ENCODE measurements at places on chromosomes 11 and 22. TPM values are rescaled to one million over a fixed set of nuclear protein-coding genes. Genes with fewer than 3 reads are reported as not detected.

Gene CHST1
- total RNA-seq = 12.5 TPM

Gene ZNF214
- 1.3 TPM for total RNA-seq

Gene KRTAP5-11
- total RNA-seq = not detected

Gene MCAT
- 20.6 TPM for total RNA-seq

Gene NOX4
- total RNA-seq = 15.8 TPM

Gene FIBIN
- not detected for total RNA-seq

Gene RAB36
- 3.7 TPM for total RNA-seq

Gene MSANTD2
- 13.7 TPM for total RNA-seq

Gene SLC16A8
- not detected for total RNA-seq

Gene PAMR1
- total RNA-seq = not detected

Gene MYBPC3
- total RNA-seq = not detected

Gene FANCF
- total RNA-seq = 4.6 TPM

Gene CLMP
- 9.8 TPM for total RNA-seq

Gene TMEM121B
- total RNA-seq = 0.11 TPM

Gene DAGLA
- 2.7 TPM for total RNA-seq

Gene POU2AF3
- total RNA-seq = not detected

Gene AIP
- total RNA-seq = 192 TPM

Gene MS4A14
- not detected for total RNA-seq

Gene PICALM
- 88.0 TPM for total RNA-seq

Gene TSKU
- total RNA-seq = 20.6 TPM

Gene PTPRJ
- total RNA-seq = 26.9 TPM

Gene FDXACB1
- total RNA-seq = 2.6 TPM

Gene YPEL4
- total RNA-seq = 2.0 TPM

Gene LBHD1
- 9.0 TPM for total RNA-seq

Gene NXPE2
- not detected for total RNA-seq

Gene CLDN5
- not detected for total RNA-seq

Gene PANX3
- total RNA-seq = not detected

Gene ANGPTL5
- total RNA-seq = not detected

Gene OR52E2
- not detected for total RNA-seq

Gene MCAM
- total RNA-seq = 182 TPM

Gene ANO5
- 0.03 TPM for total RNA-seq

Gene SESN3
- 0.58 TPM for total RNA-seq

Gene PIWIL4
- not detected for total RNA-seq

Gene SLC22A9
- total RNA-seq = not detected

Gene GAL
- total RNA-seq = not detected

Gene TPBGL
- total RNA-seq = not detected

Gene C1QTNF4
- total RNA-seq = not detected

Gene LINC01488
- total RNA-seq = not detected

Gene UPK3A
- not detected for total RNA-seq

Gene PARVB
- total RNA-seq = 68.5 TPM

Gene KCNA4
- total RNA-seq = 0.08 TPM

Measured in A375 (cell line).